Natural killer cell treated with Interleukin-12 subunit alpha and Interleukin-12 subunit beta and Interleukin-15 and Interleukin-18, amount 100 ng/mL, for 72 hours (primary cell): ENCODE measurements at places on chromosomes 12 and 14.

- no peak for DNase-seq
These were observed 150.7 kb upstream of the PTPRQ start for GRCh38 chr12:80293347-80293746.

DNA sequence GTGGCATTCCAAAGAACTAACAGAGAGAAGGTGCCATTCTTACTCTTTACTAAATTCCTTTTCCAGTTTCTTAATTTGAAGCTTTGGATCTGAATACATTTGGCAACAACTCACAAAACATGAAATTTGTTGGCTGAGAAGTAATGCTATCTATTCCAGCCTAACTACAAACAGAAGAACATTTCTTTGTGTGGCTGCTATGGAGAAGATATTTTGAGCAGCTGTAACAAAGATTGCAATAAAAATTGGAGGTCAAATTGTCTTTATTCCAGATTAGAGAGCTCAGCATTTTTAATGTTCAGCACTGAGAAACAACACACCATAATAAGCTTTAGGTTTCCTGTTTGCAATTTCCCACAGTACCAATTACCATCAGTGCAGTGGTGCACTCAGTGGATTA is 835.8 kb upstream of the FLRT2 start:
- DNase-seq: no peak

DNA sequence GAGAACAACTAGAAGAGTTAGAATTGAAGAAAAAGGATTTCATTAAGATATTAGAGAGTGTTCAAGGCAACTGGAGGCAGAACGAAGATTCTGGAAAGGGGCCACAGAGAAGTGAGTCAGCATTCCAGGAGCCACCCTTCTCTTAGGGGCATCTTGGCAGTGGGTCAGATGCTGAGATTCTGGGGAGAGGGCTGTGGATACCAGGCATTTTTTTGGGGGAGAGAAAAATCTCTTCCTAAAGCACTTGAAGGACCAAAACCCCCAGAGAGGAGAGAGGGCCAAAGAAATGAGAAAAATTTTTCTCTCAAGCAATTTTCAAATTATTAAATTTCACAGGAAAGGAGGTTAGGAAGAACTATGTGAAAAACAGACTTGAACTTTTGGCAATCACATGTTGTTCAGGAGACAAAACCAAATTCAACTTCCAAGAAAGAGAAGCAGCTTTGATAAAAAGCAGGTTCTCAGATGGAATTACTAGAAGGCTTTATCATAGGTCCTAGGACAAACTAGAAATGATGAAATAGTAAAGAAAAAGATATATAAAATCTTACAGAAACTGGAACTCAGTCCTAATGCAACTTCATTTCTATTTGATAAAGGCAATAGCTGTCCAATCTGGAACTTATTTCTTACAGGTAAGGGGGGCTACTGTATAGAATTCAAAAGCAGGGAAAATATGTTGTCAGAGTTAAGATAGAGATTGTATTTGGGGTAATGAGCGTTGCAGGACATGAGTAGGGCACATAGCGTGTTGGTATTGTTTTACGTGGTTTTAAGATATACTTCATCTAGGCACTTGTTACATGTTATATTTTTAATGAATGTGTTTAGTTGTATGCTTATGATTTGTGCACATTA is 1.1 kb upstream of the CLEC2D start:
- DNase-seq: no peak

DNA sequence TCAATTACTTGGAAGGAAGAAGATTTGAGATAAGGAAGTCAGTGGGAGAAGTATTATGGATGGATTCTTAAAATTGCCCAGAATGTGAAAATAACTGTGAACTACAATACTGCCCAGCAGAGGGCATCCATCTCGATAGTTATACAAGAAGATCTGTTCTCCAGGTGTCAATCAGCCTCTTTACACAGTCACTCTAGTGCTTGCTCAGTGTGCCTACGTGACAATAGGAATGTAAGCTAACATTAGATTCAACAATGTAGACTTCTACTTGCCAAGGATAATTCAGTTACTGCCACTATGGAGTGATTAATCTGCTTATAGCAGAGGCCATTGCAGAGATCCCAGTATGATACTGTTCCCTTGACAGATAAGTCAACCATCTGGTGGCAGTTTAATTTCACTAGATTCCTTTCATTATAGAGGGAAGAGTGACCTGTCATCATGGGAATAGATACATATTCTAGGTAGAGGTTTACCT is 10.6 kb upstream of the MAP4K5 start:
- no peak for DNase-seq

- DNase-seq: no peak
These were observed 209.1 kb downstream of the TTC7B start for GRCh38 chr14:90607141-90607540.

DNA sequence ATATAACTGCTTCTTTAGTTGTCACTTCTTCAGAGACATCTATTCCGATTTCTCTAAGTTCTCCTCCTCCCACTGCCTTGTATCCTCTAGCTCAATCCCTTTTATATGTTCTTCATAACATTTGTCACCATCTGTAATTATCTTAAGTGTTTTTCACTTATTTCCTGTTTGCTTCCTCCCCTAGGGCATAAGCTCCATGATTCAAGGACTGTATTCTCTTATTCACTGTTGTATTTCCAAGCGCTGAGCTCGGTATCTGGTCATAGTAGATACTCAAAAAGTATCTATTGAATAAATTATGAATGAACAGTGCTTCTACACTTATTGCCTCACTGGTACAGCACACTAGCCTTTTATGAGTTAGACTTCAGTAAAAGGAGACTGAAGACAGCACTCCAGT is 109.0 kb upstream of the TMPO start:
- DNase-seq: no peak

- no peak for DNase-seq
These were observed 127.5 kb downstream of the TMX1 start for GRCh38 chr14:51367600-51367931.

GRCh38 chr12:130254461-130255276 is 83.0 kb upstream of the PIWIL1 start:
- no peak for DNase-seq
